ENCODE measurements at places on chromosomes 2 and 18.

DNA sequence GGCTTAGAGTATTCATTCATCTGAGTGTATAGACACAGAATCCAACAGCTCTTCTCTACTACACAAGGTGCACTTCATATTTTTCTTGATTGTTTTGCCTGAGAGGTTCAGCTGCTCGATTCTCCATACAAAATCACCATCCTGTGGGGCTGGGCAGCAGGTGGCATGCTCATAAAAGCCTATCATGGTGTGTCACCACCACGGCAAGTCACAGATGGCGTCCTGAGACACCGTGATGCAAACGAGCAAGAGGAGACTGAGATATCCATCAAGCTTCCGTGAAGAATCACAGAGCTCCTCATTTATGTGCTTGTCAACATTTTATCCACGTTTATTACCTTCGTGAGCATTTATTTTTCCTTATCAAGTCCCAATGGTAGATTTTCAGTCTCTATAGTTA, 22.4 kb upstream of the NRP2 start:
- no peak for DNase-seq

GRCh38 chr2:3079959-3080948, 297.4 kb downstream of the EIPR1 start:
- DNase-seq = no peak

DNA sequence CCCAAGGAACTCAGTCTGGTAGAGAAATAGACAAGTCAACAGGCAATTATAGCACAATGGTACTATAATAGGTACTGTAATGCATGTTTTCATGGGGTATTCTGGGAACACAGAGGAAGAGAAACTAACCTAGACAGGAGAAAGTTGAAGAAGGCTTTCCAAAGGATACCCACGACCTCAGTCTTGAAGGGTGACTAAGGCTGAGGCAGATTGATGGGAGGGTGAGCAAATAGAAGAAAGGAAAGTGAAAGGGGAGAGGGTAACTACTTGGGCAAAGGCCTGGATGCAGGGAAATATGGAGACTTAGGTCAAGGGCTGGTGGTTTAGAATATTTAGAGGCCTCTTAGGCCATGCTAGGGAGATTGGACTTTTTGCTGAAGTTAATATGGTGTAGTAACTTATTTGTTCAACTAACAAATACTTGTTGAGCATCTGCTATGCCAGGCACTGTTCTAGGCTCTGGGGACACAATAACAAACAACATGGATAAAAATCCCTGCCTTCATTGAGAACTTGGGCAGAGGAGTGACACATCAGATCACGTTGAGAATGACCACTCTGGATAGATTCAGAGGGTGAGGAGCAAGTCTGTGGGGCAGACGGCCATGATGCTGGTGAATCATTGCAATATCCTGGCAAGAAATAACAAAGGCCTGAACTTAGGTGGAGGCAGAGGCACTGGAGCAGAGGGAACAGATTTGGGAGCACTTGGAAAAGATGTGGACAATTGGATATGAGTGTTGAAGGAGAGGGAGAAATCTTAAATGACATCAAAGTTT, 56.4 kb downstream of the PLB1 start:
- no peak for DNase-seq

DNA sequence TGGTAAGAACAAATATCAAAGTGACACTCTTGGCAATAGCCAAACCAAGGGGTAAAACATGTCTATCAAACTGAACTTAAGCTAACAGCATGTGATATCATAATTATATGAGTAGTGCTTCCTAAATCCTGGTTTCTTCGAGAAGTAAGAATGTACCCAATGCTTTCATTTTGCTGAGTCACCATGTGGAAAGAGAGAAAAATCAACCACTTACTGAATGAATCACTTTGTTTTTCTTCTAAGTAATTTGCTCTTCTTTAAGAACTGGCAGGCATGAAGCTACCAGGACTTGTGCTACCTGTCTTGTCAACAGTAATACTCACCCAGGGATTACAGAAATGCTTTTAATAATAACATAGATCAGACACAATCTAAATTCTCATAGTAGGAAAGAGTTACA, 19.0 kb upstream of the DUSP19 start:
- no peak for DNase-seq

GRCh38 chr18:67428805-67429204, 87.7 kb downstream of the DSEL start:
- no peak for DNase-seq

- DNase-seq = no peak
These were observed 101.0 kb downstream of the SLC25A12 start for GRCh38 chr2:171792886-171793580.

DNA sequence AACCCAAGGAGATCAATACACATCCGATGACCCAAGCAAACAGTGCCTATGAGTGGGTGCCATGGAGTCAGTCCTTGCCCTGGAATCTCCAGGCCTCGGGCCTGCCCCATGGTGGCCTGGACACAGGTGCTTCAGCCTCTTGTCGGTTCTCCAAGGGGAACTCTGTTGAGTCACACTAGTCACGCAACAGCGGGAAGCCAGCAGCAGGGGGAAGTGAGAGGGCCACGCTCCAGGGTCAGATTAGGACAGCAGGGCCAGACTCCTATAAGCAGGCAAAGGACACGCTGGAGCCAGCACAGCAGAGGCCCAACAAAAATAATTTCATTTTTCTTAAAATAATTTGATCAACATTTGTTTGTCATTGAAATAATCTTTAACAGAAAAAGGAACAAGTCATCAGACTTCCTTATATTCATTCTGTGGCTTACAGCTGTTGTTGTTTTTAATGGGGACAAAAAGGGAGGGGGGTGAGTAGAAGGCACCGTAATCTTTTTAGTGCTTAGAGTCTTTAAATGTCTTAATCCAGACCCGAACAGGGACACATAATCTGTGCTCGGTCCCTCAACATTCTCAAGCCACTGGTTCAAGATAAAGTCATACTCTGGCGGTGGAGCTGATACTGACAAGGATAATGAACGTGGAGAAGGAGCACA, 16.4 kb upstream of the ARMC9 start:
- no peak for DNase-seq

- no peak for DNase-seq
These were observed 24.0 kb upstream of the PAIP2B start for GRCh38 chr2:71250935-71251334.

- DNase-seq = no peak
These were observed 6.4 kb downstream of the ITGA4 start for GRCh38 chr2:181463588-181463987.

DNA sequence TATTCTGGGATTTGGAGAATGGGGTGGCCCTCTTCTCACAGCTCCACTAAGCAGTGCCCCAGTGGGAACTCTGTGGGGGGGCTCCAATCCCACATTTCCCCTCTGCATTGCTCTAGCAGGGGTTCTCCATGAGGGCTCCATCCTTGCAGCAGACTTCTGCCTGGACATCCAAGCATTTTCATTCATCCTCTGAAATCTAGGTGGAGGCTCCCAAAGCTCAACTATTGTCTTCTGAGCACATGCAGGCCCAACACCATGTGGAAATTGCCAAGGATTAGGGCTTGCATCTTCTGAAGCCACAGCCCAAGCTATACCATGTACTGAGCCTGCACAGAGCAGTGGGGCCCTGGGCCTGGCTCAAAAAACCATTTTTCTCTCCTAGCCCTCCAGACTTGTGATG, 162.4 kb upstream of the CWC22 start:
- DNase-seq = no peak

DNA sequence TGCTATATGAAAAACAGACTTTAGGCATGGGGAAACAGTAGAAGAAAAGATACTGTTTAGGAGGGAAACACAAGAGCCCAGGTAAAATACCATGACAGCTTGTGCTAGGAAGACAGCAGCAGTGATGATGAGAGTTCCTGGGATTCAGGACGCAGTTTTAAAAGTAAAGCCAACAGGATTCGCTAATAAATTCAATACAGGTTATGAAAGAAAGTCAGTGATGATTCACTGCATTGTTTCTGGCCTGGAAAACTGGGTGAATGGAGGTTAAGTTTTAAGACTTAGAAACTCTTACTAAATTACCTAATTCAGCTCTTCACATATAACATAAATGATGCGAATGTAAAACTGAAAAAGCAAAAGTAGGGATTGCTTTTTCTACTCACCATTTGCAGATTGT, 27.9 kb upstream of the RNU4ATAC start:
- DNase-seq = no peak

DNA sequence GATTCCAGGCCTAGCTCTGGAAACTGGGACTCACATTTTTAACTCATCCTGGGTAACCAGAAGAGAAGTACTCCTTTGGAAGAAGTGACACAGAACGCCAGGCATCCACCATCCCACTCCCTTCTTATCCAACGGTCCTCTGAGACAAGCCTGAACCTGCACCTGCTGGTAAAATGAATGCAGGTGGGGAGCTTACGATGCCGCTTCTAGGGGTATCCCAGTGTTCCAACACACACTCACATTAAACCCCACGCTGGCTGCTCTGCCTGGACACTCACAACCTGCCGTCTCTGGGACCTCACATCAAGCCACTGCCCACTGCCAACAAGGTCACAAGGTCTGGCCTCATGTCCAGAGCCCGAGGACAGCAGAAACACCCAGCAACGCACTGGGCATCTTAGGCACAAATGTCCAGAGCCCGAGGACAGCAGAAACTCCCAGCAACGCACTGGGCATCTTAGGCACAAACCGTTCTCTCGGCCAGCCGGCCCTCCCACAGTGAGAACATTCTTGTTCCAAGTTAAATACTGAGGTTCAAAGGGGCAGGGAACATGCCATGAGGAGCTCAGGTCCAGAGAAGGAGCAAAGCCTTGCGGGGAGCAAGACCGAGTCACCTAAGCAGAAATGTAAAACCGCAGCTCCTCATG, 9.9 kb downstream of the SLC66A2 start:
- no peak for DNase-seq

DNA sequence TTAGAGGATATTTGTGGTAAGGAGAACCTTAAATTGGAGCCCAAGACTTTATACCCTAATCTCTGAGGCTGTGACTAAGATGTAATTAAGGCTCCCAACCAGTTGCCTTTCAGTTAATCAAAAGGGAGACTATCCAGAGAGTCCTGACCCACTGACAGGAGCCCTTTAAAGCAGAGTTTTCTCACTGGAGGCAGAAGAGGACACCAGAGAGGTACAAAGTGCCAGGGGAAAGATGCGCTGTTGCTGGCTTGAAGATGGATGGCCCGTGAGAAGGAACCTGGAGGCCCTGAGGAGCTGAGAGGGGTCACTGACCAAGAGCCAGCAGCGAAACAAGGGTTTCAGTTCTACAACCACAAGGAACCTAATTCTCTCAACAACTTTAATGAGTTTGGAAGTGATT, 137.3 kb downstream of the TMEM131 start:
- DNase-seq = no peak

DNA sequence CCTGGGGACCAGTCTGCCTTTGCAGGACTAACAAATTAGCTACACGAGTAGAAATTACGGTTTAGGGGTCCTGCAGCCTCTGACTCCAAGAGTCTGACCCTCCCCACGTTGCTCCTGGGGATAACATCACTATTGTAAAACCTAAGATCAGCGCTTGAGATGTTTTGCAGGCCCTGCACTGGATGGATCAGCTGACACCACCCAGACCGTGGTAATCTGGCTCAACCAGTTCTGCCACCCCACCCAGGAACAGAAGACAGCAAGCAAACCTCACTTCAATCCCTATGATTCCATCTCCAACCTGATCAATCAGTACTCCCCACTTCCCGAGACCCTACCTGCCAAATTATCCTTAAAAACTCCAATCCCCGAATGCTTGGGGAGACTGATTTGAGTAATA, 31.7 kb downstream of the NGEF start:
- no peak for DNase-seq

DNA sequence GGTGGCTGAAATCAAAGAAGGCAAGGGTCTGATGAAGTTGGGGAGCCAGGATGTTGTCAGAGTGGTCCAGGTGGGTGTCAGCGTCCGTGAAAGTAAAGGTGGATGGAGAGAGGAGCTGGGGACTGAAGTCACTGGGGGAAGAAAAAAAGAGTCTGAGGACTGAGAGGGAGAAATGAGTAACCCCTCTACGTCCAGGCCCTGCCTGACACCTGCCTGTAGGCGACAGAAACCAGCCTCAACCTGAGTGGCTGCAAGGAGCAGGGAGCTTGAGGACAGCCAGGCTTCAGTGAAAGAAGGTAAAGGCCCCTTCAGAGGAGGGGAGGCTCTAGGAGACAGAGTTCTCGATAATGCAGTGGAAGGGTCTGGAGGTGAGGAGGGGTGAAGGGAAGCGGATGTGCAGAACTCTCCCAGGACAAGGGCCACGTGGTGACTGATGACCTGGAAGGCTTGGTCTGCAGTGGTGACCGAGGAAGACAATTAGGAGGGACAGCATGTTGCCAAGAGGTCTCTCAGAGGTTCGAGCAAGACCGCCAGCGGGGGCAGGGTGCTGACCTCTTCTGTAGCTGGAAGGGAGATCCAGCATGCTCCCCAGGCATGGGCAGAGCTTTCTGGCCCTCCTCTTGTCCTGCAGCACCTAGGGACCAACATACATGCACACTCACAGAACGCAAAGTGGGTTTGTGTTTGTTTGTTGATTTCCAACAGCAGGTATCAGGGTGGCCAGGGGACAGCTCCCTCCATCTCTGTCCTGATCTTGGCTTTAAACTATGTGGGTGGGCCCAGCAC, 86.6 kb upstream of the TMEM247 start:
- DNase-seq = no peak

- DNase-seq = no peak
These were observed 159.0 kb upstream of the HAAO start for GRCh38 chr2:42951263-42951938.

- DNase-seq = no peak
These were observed 968.4 kb upstream of the NRXN1 start for GRCh38 chr2:52000151-52000855.

GRCh38 chr18:76371301-76372203, 123.5 kb downstream of the ZNF516 start:
- no peak for DNase-seq

- DNase-seq = no peak
These were observed 206.8 kb upstream of the MEIS1 start for GRCh38 chr2:66228128-66228547.

DNA sequence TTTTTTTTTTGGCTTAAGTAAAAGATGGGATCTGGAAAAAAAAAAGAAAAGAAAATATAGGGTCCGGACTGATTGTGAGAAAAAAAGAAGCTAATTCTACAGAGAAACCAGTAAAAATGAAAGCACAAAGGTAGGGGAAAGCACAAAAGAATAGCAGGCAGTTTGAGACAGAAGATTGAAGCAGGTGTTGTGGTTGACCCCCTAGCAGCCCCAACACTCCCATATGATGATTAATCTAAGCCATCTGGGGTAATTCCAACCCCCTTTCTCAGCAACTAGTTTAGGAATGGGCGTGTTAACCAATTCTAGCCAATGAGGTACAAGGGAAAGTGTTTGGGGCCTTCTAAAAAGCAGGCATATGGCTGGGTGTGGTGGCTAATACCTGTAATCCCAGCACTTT, 77.0 kb downstream of the MBD2 start:
- peak; percentile 21 for DNase-seq

- DNase-seq = no peak
These were observed 18.0 kb downstream of the LRP1B start for GRCh38 chr2:142112757-142113221.

GRCh38 chr2:52220393-52220792, 1188.5 kb upstream of the NRXN1 start:
- DNase-seq = no peak

DNA sequence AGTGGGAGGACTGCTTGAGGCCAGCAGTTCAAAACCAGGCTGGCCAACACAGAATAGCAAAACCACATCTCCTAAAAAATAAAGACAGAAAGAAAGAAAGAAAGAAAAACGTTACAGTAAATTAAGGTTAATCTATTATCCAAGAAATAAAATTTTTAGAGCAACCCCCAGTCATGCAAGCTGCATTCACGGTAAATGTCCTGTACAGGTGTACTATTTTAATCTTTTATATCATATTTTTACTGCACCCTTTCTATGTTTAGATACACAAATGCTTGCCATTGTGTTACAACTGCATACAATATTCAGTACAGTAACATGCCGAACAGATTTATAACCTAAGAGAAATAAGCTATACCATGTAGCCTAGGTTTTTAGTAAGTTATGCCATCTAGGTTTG, 6.0 kb downstream of the PDIA6 start:
- no peak for DNase-seq

All from stimulated activated CD4-positive, alpha-beta T cell treated with anti-CD3 and anti-CD28 coated beads, Interleukin-12 subunit alpha, Interleukin-12 subunit beta, amount 100 ng/mL, for 48 hours (primary cell).